Stimulated activated CD4-positive, alpha-beta T cell treated with anti-CD3 and anti-CD28 coated beads, Interleukin-1b, Interleukin-23, amount 100 ng/mL, for 24 hours (primary cell): ENCODE measurements at places on chromosomes 1 and 21.

- no peak for DNase-seq
These were observed 195.6 kb downstream of the HMCN1 start for GRCh38 chr1:185929776-185930175.

DNA sequence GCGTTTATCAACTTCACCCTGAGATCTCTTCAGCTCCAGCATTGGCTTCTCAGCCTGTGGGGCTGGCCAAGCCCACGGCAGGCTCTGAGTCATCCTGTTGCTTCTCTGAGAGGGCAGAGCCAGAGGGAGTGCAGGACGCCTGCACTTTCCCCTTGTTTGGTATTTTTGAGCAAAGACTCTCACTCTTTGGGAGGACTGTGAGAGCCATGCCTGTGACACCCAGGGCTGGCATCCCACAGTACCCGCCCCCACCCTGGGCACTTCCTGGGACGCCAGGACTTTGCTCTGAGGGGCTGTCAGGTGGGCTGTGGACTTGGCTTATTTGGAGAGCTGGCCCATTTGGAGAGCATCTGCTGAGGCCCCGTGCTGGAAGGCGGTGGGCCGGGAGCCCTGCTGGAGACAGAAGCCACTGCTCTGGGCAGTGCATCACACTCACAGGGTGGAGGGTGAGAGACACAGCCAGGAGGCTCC lies 37.4 kb downstream of the VANGL1 start:
- no peak for DNase-seq

GRCh38 chr1:91022518-91022929 lies 689 bp upstream of the ZNF644 start:
- DNase-seq = no peak

DNA sequence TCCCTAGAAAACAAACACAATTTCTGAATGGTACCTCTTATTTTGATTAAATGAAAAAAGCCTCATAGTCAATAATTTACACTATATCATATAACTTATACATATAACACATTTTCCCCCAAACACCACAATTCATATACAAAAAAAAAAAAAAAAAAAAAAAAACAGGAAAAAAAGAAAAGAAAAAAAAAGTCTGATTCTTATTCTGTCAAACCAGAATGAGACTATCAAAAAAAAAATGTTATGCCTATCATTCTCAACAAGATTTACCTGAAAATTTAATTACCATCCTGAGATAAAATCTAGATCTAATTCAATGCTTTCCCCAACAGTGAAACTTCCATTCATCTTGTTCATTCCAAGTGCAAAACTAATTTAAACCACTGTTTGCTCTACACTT lies 86.8 kb downstream of the PCNX2 start:
- no peak for DNase-seq

GRCh38 chr1:221998186-221998612 lies 256.3 kb upstream of the DUSP10 start:
- DNase-seq = no peak

GRCh38 chr21:46065914-46066551 lies 31.9 kb upstream of the COL6A2 start:
- DNase-seq = no peak

- no peak for DNase-seq
These were observed 10.1 kb downstream of the FMO5 start for GRCh38 chr1:147214842-147215539.

DNA sequence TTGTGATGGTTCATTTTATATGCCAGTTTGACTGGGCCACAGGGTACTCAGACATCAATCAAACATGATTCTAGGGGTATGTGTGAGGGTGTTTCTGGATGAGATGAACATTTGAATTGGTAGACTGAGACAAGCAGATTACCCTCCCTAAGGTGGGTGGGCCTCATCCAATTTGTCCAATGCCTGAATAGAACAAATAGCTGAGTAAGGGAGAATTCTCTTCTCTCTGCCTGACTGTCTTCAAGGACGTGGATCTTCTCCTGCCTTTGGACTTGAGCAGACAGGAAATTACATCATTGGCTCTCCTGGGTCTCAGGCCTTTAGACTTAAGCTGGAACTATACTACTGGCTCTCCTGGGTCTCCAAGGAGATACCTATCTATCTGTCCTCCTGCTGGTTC lies 64.4 kb downstream of the SUSD4 start:
- no peak for DNase-seq
